NCI-H187 treated with DMSO at 0.1 percent for 48 hours (cell line): ENCODE measurements at places on chromosomes 5 and 9.

- DNase-seq, result no peak
Observed at GRCh38 chr5:143204474-143205246, 198.8 kb downstream of the NR3C1 start.

- no peak for DNase-seq
Observed at GRCh38 chr5:94173100-94173499, 431.7 kb upstream of the POU5F2 start.

DNA sequence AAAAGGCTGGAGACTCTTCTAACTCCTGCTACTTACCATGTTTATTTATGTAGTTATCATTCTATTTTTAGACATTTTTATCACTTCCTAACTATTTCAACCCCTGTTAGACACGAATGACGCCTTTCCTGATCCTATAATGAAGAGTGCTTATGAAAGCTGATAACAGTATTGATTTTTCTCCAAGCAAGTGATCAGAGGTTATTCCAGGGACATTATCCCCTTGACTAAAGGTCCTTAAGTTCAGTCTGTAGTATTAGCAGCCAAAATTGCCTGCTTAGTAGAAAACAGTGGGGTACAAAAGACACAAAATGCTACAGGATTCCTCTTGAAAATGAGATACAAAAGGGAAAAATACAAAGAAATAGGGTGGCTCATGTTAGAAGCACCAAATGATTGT, 235.6 kb downstream of the DNAH5 start:
- no peak for DNase-seq

DNA sequence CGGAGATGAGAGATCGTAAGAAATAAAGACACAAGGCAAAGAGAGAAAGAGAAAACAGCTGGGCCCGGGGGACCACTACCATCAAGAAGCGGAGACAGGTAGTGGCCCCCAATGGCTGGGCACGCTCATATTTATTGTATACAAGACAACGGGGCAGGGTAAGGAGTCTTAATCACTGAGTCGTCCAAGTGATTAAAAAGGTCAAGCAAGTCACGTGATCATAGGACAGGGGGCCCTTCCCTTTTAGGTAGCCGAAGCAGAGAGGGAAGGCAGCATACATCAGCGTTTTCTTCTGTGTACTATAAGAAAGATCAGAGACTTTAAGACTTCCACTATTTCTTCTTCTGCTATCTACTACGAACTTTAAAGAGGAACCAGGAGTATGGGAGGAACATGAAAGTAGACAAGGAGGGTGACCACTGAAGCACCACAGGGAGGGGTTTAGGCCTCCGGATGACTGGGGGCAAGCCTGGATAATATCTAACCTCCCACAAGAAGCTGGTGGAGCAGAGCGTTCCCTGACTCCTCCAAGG, 24.6 kb upstream of the QSOX2 start:
- no peak for DNase-seq

DNA sequence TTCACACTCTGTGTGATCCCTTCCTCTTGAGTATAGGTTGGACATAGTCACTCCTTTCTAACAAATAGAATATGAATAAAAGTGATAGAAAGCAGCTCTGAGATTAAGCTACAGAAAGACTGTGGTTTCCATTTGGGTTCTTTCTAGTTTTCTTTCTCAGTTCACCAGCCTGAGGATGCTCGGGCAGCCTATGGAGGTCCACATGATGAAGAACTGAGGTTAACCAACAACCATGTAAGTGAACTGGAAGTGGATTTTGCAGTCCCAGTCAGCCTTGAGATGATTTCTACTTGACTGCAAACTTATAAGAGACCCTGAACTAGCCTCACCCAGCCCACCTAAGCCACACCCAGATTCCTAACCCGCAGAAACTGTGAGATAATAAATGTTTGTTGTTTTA, 10.1 kb upstream of the FOXE1 start:
- DNase-seq, result no peak

DNA sequence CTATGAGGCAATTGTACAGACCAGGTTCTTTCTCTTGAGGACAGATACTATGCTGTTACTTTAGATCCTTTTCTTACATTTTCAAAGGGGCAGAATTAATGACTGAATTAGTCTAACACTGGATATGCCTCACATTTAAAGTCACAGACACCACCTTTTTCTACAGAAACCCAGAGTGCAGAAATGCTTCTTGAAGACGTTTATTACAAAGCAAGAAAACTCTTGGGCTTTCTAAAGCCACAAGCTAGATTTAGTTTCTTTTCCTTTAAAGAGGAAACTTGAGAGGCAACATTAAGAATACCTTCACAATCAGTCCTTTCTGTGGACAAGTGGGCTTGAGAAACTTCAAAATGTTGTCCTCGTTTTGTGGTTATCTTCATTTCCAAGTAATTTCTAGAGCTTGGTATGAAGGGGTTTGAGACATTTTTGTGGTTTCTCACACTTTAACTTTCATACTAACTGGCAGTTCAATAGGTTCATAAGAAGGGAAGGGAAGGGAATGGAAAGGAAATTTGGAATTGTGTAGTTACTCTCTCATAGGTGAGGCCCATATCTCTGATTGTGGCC, 527.4 kb downstream of the RASEF start:
- no peak for DNase-seq

DNA sequence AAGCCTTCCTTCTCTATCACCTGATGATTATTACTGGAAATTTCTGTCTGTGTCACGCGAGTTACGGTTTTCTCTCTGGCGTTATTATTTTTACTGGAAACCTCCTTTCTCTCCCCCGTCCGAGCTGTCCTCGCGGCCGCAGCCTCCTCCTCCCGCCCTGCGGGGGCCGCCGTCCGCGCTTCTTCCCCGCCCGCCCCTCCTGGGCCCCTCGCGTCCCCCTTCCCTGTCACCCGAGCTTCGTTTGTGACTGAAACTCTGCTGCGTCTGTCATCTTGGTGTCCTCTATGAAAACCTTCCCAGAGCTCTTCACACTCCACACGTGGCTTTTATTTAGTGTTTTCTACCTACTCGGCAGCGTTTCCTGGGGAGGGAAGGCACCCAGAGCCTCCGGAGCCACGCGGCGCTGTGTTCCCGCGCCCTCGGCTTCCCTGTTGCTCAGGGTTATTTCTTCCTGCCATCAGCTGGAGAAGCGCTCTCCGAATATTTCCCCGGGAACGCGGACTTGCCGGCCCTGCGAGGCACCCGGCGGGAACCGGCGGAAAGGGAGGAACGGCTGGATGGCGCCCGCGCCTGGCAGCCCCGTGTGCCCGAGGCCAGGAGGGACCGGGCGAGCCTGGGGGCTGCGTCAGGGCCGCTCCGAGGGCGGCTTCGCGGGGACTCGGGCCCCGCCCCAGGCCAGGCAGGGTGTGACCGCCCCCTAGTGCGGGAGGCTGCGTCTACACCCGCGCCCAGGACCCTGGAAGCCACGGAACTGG, 33.9 kb downstream of the TRIP13 start:
- DNase-seq, result no peak

DNA sequence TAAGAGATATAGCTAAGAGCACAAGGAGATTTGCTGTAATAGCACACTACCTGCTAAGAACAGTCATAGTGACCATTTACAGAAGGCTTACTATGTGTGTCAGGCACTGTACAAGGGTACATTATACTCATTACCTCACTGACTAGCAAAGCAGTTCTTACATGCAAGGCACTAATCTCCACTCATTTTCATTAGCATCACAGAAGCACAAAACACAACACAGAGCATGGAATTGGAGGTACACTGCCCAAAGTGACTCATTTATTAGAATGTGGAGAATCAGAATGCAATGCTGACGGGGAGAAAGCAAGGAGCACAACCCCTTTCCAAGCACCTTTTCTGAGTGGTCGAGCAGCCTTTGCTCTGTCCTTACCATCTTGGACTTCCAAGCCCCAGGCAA, 169.7 kb downstream of the ENTREP1 start:
- DNase-seq, result no peak

DNA sequence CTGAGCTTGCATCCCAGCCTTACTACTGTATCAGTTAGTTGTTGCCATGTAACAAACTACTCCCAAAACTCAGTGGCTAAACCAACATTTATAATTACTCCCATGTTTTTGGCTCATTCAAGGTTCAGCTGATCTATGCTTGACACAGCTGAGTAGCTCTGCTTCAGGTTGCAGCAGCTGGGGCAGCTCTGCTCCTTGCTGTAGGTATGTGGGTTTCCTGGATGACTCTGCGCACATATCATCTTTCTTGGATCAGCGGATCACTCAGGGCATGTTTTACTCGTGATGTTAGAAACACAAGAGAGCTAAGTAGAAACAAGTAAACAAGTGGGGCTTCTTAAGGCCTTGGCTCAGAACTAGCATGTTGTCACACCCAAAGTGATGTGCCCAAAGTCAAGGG, 15.1 kb downstream of the TEK start:
- no peak for DNase-seq

DNA sequence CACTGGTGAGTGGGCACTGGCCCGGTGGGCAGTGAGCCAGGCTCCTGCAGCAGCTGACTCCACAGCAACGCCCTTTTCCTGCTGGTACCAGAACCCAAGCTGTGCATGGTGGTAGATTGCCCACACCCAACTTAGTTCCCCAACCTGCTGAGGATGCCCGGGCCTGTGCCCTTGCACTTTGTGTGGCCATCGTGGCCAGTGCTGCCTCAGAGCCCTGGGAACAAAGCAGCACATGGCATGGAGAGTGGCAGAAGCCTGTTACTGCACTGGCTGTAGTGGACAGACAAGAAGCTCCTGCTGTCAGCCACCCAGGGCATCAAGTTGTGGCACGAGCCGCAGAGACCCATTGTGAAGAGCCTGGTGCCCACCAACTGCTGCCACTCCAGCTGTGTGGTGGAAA, 612.9 kb downstream of the DNAH5 start:
- no peak for DNase-seq

- no peak for DNase-seq
Observed at GRCh38 chr5:87393331-87393730, 19.4 kb downstream of the CCNH start.

DNA sequence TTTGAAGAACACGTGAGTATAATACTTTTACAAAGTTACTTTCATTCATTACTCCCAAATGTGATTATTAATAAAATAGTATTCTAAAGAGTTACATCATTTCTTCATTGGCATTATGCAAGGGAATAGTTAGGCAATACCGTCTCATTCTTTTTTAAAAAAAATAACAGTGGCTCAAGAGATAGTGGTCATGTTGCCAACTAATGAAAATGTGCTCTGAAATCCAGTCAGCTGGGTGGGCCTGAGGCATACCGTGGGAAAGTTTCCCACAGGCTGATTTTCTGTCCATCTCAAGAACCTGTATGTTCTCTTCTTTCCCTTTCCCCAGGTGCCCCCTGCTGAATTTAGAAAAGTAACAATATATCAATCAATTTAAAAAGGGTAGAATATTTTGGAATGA, 40.8 kb upstream of the ROPN1L start:
- no peak for DNase-seq

GRCh38 chr5:6553972-6554371, 78.9 kb downstream of the NSUN2 start:
- no peak for DNase-seq

- DNase-seq, result no peak
Observed at GRCh38 chr9:121929893-121930875, 162.9 kb downstream of the TTLL11 start.

DNA sequence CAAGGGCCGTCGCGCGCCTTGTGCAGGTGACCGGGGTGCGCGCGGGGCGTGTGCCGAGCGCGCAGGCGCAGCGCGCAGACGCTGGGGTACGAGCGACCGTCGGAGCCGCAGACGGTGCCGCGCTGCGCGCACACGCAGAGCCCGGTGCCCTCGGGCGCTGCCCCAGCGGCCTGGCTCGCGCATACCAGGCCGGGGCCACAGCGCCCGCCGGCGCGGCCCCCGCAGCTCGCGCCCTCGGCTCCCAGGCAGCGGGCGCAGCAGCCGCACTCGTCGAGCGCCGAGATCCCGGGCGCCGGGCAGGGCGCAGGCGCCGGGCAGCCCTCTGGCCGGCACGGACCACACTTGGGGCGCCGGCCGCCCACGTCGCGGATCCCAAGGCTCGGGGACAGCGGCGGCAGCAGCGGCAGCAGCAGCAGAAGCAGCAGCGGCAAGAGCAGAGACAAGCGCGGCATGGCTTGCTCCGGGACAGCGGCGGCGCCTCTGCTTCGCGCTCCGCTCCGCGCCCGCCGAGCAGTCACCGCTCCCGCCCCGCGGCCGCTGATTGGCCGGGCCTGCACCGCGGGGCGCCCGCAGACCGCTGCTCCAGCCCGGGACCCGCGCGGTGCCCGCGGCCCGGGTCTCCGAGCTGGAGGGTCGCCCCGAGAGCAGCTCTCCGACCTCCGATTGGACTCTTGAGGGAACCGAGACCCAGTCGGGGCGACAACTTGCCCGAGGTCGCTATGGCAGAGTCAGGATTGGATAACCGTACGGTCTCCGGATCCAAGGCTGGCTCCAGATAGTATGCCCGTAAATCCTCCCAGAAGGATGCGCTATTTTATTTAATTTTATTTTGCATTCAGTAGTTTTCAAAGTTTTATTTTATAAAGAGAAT, at the start of gene IGFBPL1:
IGFBPL1 (minus strand) TSS at position 482 of the 871 bp plus-strand sequence; CDS start at position 452, 30 bp downstream.
- no peak for DNase-seq

DNA sequence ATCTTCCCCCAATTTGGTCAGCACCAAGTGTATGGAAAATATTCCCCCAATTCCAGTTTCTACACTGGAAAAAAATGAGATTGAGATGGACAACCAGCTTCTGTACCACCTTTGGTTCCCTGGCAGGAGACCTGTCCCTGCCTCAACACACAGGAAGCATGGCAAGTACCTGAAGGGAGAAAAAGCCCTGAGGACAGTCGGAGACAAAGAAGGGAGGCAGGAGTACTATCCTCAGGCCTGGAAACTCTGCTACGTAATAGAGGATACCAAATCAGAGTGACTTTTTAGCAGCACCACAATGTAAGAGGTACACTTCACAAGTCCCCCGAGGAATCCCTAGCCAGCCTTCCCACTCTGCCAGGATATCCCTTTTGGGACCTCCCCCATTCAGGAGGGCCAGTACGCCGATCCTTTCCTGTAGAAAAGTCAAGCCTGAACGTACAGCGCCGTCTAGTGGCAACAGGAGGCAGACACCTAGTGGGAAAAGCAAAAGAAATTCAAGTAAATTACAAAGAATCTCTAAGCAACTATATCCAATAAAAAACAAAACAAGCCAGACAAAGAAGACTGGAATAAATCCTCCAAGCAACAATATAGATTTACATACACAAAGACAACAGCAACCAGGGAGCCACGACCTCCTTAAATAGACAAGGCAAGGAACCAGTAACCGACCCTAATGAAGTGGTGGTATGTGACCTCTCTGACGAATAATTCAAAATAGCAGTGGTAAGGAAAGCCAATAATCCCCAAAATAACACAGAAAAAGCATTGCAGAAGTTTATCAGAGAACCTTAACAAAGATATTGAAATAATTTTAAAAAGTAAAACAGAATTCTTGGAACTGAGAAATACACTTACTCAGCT, 63.3 kb upstream of the SLCO6A1 start:
- DNase-seq, result no peak

DNA sequence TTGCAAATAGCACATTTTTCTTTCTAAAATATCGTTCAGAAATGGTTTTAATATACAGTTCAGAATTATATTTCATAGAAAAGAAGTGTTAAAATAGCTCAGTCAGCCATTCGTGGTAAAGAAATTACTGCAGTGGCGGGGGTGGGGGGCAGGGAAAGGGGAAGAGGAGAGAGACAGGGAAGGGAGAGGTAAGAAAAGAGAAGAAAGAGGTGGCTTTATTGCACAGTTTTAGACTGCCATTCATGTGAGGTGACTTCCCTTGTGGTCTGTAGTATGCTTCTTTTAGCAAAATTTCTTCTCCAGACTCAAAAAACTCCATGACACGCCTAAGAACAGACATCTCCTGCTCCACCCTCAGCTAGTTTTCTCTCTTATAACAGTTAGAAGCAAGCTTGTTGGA, 259.6 kb downstream of the TRPM3 start:
- no peak for DNase-seq

GRCh38 chr5:113271015-113271414, 163.8 kb downstream of the TSSK1B start:
- DNase-seq, result no peak
